Naive thymus-derived CD8-positive, alpha-beta T cell (primary cell): ENCODE measurements at places on chromosomes 6 and 20.

DNA sequence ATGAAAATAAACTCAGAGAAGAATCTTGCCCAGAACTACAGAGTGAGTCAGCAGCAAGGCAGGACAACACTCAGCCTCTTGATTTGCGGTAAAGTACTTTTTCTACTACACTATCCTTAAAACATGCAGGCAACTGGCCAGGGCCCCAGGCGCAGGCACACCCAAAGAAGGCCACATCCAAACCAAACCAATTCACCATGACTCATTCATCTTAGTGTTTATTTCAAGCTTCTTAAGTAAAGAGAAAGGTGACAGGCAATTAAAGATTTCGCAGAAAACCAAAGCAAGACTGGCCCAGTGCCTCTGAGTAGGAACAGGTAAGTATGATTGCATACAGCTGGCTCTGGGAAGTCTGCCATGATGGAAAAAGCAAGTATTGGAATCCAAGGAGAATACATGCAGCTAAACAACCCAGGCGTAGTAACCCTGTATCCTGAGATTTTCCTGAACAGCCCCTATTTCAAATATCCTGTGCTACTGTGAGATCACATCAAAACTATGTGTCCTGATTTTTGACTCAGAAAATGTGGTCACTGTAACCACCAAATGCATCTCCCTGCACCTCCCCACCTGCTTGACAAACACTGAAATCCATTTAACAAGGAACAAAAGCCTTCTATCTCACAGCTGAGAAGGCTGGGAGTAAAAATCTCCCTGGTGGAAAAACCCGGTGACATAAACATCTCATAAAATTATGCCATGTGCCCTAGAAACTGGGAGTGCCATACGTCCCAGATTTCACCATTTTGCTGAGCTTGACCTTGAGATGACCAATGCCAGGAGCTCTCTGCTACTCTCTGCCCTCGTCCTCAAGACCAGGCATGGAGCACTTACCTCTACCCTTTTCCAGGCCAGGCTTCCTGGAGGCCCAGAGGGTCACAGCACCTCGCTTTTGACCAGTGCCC, 12.4 kb downstream of the WFDC3 start:
- DNase-seq: no peak

DNA sequence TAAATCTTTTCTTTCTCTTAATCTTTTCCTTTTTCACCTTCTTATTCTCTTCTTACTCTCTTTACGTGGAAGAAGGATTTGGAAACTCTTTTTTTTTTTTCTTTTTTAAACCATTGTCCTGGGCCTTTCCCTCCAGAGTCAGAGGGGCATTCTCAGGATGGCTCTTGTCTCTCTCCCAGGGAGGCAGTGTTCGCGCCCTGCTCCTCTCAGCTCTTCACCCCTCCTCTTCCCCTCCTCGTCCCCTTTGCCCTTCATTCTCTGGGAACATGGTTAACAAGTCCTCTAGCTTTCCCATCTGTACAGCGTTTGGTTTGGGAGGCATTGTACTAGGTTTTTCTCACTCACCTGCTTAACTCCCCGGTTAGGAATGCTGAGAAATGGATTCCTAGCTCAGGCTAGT, 52.0 kb upstream of the TFB1M start:
- DNase-seq: no peak

DNA sequence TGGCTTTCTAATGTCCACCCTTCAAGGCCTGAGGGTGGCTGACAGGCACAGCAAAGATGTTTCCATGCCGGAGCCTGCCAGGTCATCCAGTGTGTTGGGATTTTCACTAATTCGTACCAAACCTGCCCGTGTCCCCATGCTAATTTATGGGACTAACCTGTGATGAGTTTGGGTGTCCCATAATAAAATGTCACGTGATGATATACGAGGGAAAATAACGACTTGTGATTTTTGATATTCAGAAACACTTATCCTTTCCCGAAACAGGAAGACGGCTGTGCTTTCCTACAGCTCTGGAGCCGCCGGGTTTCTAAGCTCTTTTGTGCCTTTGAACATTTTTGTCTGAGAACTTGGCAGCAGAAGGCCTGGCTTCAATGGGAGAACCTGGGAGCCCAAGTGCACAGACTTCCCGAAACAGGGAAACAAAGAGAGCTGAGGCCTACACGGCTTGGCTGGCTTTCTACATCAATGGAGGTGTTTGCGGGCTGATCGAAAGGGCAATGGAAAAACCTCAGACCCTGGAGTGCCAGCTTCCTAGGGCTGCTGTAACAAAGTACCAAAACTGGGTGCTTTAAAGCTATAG, 171.9 kb upstream of the JARID2 start:
- no peak for DNase-seq

DNA sequence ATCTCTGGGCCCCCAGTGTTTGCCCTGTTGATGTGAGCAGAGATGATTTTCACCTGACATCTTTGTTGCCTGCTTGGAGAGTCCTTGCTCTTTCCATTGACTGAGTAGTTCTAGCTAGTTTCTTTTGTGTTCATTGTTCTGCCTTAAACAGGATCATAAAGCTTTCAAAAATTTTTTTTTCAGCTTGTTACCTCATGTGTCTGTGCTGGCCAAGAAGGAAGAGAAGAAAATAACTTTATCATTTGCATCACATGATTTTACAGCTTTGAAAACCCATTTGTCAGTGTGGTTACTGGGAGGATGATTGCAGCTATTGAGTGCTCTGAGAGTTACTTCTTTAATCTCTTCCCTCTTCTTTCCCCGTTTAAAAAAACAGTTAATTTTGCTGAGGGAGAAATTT, 16.0 kb downstream of the FOXO3 start:
- peak; percentile 26 for DNase-seq

DNA sequence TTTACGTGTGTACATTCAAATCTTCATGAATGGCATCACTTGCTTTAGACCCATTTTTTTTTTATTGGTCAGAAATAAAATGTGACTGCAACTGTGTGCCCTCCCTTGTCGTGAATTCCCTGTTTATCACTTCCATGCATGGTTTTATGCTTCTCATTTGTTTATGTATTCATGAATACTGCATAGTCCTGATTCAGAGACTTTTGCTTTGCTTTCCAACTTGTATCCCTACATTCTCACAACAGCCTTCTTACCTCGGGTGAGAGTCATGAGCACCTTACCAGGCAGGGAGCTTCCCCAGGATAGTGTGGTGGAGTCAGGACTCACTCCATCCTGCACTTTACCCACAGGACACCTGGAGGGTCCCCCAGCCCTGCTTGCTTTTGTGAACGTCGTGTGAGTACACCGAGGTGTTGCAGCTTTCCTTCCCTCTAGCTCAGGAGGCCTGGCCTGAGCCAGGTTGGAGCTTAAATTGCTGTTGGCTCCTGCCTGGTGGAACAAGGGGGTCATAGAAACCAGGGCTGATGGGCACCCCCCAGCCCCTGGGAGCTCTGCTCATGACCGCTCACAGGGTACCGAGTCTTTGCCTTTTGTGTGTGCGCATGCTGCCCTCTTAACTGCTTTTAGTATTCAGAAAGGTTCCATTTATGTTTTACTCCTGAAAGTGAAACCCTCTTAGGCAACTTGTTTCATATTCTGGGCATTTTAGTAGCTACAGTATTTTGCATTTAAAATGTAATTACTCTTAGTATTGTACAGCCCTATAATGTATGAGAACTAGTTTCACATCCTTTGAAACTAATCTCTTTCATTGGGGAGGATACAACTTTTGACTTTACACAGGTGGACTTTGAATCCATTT, 66.0 kb downstream of the CDS2 start:
- no peak for DNase-seq

DNA sequence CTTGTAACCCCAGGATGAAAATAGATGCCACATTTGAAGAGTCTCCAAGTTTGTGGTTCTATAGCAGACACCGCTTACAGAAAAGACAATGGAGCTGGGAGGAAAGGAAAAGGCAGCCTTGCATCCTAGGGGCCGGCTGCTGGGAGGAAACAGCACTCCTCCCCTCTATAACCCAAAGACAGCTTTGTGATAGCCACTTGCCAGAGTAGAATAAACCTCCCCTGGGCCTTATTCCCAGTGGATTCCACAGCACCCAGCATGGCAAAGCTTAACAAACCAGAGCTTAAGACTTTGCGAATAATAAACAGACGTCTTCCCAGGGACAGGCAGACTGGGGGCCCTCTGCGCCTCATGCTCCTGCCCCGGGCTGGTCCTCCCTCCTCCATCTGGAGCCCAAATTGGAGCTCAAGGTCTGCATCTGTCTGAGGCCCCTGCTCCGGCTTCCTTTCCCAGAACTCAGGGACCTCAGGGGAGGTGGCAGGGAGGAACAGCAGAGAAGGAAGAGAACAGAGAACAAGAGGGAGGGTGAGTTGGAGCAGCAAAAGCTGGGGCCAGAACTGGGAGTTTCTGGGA, 8.8 kb upstream of the TAF8 start:
- DNase-seq: no peak

- no peak for DNase-seq
These were observed 12.8 kb upstream of the PLN start for GRCh38 chr6:118535176-118535844.

GRCh38 chr20:43996240-43996930, 81.7 kb downstream of the TOX2 start:
- DNase-seq: no peak

DNA sequence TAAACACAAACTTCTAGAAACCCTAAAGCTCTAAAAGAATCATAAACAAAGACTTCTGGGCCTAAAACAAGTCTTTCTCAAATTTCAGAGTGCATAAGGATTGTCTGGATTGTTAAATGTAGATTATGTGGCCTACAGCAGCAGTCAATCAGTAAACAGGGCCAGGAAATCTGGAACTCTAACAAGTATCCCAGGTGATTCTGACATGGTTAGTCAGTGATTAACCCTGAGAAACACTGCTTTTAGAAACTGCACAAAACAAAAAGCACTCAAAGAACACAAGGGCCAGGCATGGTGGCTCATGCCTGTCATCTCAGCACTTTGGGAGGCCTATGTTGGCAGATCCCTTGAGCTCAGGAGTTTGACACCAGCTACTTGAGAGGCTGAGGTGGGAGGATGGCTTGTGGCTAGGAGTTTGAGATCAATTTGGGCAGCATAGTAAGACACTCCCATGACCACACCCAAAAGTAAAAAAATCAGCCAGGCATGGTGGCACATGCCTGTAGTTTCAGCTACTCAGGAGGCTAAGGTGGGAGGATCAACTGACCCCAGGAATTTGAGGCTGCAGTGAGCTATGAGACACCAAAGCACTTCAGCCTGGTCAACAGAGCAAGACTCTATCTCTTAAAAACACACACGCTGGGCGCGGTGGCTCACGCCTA, 5.9 kb downstream of the MED20 start:
- no peak for DNase-seq
